ENCODE measurements at places on chromosomes 13 and 19. TPM values are rescaled to one million over a fixed set of nuclear protein-coding genes. Genes with fewer than 3 reads are reported as not detected.

TIMM44 gene
- total RNA-seq = 107 TPM

PRX gene
- total RNA-seq = 1.4 TPM

ZNF99 gene
- not detected for total RNA-seq

MYBPC2 gene
- 0.07 TPM for total RNA-seq

OVOL3 gene
- total RNA-seq = not detected

NOTCH3 gene
- not detected for total RNA-seq

SGCG gene
- total RNA-seq = not detected

NXNL1 gene
- total RNA-seq = not detected

C1QTNF9 gene
- not detected for total RNA-seq

Measured in CD8-positive, alpha-beta memory T cell (primary cell).